ENCODE measurements at places on chromosomes 4 and X.

- DNase-seq, result no peak
These were observed 10.3 kb upstream of the RAB33B start for GRCh38 chr4:139443661-139444060.

- DNase-seq, result no peak
These were observed 631.5 kb downstream of the PCDH7 start for GRCh38 chr4:31351695-31352094.

DNA sequence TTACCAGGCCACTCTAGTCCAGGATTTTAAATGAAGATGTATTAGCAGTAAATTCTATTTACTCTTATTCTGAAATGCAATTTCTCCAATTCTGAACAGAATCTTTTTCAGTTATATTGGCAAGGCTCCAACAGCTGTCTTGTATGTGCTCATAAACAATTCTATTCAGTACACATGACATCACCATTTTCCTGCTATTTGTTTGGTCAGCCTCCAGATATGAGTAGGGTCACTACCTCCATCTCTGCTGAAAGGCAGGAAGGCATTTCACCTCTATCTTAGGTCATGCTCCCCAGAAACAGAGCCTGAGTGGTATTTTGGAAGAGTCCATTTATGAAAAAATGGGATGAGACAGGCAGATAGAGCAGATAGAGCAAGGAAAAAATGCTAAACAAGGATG is 151.1 kb upstream of the ADGRL3 start:
- no peak for DNase-seq

DNA sequence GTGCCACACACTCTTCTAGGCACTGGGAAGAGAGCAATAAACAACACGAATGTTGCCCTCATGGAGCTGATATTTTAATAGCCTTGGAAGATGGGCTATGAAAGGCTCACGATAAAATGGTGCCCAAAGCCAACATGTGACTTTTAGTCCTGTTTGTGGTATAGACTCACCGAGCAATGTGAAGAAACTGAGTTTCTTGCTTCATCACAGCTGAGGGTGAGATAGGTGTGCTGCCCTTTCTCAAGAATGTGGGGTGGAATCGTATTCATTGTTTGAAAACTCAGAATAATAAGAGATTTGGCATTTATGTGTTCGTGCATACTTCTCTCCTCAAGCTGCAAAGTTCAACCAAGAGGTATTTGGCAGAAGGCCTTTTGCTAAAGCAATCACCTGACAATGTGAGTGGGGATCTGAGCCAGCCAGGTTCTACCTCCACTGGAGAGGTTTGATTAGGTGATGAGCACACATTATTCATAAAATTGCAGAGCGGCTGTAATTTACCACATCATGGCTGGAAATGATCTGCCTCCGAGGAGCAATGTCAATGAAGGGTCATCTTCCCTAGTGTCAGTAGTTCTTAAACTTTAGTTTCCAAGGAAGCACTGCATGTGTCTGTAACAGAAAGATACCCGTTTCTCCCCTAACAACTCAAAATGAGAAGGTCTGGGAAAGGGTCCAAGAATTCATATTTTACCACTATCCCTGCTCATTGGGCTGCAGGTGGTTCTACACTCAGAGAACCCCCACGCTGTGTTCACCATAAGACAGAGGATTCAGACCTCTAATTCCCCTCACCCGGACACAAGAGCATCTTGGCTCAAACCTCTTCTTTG is 41.9 kb upstream of the CBR4 start:
- DNase-seq, result no peak

DNA sequence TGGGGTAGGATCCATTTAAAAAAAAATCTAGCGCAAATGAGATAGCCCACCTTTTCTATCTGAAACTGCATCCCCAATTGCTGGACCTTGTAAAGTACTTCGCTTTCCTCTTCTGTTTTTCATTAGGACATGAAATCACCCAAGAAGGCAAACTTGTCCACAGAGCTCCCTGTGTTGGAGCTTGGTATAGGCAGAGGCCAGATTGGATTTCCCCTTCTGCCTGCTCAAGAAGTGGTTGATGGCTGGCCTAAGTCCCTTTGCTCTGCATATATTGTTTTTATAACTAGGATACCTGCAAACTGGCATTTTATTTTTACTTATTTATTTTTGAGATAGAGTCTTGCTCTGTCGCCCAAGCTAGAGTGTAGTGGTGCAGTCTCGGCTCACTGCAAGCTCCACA is 28.4 kb downstream of the RNF4 start:
- DNase-seq, result no peak

DNA sequence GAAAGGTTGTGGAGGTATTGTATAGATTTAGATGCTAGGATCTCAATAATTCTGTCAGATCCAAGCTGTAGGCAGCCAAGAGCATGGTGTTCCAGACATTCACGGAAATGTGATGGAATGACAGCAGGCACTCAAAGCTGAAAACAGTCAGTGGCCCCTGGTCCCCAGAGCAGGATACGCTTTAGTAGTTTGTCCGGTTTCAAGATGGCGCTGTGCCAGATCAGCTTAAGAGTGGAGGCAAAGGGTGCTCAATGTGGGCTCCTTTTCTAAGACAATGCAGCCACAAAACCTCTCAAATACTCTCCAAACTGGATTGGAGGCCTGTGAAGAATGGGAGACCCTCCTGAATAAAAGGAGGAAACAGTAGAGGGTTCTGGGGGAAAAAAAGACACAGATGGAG is 291.2 kb upstream of the HS3ST1 start:
- DNase-seq, result peak; percentile 39

DNA sequence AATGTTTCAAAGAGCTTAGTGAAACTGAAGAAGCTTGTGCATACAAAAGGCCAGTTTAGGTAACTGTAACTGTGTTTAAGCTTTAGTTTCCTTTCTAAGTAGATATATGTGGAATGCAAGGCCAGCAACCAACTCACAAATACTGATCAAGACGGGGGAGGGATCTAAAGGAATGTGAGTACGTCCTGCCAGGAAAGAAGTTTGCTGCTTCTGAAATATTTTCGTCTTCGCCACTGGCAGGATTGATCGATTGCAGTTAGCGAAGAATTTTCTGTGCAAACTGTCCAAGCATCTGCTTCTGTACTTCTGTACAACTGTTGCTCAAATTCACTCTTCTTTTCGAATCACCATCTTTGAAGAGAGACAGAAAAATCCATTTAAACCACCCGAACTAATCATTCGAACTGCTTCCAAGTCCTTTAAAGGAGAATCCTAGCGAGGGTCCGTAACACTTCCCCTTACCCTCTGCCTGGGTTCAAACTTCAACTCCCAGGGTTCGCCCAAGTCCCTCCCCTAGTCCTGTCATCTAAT is 373 bp upstream of the INTS6L start:
- peak; percentile 4 for DNase-seq

DNA sequence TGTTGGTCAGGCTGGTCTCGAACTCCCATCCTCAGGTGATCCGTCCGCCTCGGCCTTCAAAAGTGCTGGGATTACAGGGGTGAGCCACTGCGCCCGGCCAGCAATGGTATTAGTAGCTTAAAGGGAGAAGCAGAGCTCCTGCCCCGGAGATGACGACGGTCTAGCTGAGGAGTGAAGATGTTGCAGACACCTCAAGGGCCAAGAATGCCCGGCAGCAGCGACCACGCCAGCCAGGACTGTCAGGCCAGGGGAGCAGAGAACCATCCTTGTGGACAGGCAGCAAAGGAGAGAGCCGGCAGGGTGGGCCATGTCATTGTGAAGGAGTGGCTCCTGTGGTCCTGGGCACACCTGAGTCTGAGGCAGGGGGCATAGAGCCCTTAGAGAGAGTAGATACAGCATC is 210.1 kb upstream of the BCOR start:
- no peak for DNase-seq

GRCh38 chr4:99885063-99885664 is 9.1 kb downstream of the LAMTOR3 start:
- DNase-seq, result peak; percentile 26

DNA sequence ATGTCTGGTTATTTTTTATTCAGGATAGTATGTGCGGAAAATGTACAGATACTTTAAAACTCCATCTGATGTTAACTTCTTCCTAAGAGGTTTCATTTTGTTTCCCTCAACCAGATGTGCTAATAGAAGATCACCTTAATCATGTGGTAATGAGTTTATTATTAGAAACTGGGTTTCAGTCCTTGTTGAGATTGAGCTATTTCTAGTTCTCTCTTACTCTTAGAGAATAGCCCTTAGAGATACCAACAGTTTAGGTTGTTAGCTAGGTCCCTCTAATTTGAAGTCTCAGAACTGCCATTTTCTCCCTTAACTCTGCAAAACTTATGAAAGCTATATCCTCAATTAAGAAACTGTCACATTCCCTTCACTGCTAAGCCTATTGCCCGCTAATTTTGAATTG is 13.0 kb downstream of the FAM47A start:
- DNase-seq, result no peak

Data from dermis microvascular lymphatic vessel endothelial cell (primary cell).